ENCODE measurements at places on chromosomes 1 and 21. TPM values are rescaled to one million over a fixed set of nuclear protein-coding genes. Genes with fewer than 3 reads are reported as not detected.

- DNase-seq = no peak
- H3K4me3 ChIP-seq = peak overlapping the region; percentile 41
- peak overlapping the region; percentile 50 for H3K27ac ChIP-seq
- H3K4me1 ChIP-seq = peaks cover 11% of the 10 kb centered on the region
- no peaks in the 10 kb centered on the region for H3K27me3 ChIP-seq
- no peaks in the 10 kb centered on the region for H3K36me3 ChIP-seq
Observed at GRCh38 chr1:1917995-1918900, 831 bp downstream of the TMEM52 start.

DNA sequence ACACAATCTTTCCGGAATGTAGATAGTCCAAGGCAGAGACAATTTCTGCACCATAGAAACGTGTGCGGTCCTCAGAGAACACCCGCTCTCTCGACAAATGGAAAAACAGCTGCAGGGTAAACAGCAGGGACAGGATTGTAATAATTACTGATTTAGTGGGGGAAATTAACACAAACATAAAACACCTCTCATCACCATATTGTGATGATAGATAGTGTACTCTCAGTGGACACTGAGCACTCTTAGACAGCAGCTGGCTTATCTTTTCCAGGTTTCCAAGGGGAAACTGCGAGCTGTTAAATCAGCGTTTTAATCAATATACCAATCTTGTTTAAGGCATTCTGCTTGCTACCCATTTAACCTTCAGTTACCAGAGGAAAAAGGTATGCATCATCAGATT, 277.1 kb downstream of the AKT3 start:
- H3K4me1 ChIP-seq = no peaks in the 10 kb centered on the region
- H3K36me3 ChIP-seq = peaks cover 9% of the 10 kb centered on the region
- H3K27ac ChIP-seq = no peak overlapping the region
- no peaks in the 10 kb centered on the region for H3K27me3 ChIP-seq
- H3K4me3 ChIP-seq = no peak overlapping the region

DNA sequence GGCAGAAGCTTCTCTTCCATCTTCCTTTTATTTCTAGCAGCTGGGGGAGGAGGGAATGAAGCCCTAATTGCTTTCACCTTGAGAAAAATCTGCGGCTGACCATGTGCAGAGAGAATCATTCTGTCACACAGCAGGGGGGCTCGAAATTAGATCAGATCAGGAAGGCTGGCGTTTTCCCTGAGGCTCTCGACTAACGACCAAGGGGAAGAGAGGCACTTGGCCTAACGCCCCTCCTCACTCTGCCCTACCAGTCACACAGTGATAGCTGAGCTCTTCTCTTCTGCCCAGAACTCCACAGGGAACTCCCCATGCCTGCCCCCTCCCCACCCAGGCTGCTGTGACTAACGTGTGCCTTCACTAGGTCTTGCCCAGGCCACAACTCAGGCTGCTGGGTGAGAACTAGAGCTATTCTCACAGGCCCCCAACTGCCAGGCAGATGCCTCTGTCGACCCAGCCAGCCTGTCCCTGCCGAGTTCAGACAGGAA, 26.5 kb upstream of the KHDRBS1 start:
- H3K4me3 ChIP-seq = peak overlapping the region; percentile 14
- no peaks in the 10 kb centered on the region for H3K27me3 ChIP-seq
- H3K27ac ChIP-seq = peak overlapping the region; percentile 10
- peaks cover 25% of the 10 kb centered on the region for H3K4me1 ChIP-seq
- DNase-seq = peak; percentile 8
- no peaks in the 10 kb centered on the region for H3K36me3 ChIP-seq

DNA sequence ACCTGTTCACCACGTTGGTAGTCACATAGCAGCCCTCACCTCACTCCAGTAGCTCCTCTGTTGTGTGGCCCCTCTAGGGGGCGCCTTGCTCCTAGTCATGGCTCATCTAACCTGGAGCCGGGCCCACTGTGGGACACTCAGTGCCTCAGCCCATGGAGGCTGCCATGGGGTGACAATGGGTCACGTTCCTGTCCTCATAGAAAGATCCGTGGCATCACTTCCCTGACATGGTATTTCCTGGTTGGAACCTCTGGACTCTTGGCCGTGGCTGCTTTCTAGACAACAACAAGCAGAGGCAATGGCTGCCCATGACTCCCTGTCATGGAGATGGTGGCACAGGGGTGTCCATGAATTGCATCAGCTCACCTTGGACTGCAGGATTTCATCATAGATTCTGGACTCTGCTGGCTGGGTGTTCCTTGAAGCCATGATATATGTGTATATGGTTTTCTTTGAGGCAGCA, 27.5 kb upstream of the SLAMF6 start:
- no peaks in the 10 kb centered on the region for H3K36me3 ChIP-seq
- peaks cover 5% of the 10 kb centered on the region for H3K27me3 ChIP-seq
- no peak for DNase-seq
- no peak overlapping the region for H3K4me3 ChIP-seq
- H3K4me1 ChIP-seq = no peaks in the 10 kb centered on the region

DNA sequence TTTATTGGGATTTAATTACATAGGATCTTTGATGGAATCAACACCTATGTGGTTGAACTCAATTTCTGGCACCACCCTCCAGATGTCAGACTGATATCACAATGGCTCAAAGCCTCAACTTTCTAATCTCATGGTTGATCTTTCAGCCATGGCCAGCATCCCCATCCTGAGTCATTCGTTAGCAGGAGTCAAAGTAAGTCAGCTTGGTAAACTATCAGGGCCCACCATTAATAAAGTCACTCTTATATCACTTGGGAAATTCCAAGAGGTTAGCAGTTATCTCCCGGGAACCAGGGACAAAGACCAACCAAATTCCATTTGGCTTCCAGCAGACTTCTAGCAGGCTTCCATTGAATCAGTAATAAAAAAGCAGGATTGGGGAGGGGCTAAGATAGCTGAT, 50.7 kb upstream of the TNFSF4 start:
- H3K36me3 ChIP-seq = peaks cover 8% of the 10 kb centered on the region
- H3K4me1 ChIP-seq = no peaks in the 10 kb centered on the region
- no peak overlapping the region for H3K27ac ChIP-seq
- H3K27me3 ChIP-seq = no peaks in the 10 kb centered on the region

DNA sequence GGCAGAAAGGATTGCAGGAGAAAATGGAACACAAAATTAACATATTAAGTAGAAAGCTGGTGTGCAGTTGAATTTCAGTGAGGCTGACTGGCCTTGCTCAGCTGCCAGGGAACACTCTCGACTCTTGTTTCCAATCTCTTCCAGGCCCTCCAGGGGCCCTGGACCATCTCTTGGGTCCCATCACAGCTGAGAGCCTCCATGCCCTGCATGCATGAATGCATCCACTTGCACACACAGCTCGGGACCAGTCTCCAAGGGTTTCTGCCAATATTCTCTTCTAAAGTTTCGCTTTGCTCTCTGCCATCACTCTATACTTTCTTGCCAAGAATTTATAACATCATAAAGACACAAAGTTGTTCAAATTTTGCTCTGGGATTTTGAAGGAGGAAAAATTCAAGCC, 200.3 kb downstream of the DSCAM start:
- no peaks in the 10 kb centered on the region for H3K4me1 ChIP-seq
- H3K36me3 ChIP-seq = peaks cover 3% of the 10 kb centered on the region
- DNase-seq = no peak
- H3K27ac ChIP-seq = no peak overlapping the region

DNA sequence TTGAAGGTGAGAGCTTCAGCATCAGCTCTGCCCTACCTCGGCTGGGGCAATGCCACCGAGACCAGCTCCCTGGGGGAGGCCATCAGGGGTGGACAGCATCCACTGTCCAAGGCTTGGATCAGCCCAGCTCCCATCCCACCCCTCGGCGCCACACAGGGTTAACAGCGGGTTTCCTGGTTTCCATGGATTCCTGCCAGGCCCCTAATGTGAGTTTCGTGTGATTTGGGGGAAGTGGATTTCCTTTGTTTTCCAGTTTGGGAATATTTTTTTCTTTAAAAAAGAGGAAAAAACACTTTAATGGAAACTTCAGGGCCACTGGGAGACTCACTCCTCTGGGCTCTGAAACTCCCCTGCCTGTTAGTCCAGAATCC, 34.3 kb downstream of the CASZ1 start:
- no peaks in the 10 kb centered on the region for H3K36me3 ChIP-seq
- H3K27ac ChIP-seq = no peak overlapping the region
- H3K4me1 ChIP-seq = peaks cover 5% of the 10 kb centered on the region
- H3K27me3 ChIP-seq = peaks cover 28% of the 10 kb centered on the region
- no peak overlapping the region for H3K4me3 ChIP-seq

Gene CITED4
- total RNA-seq = 11.3 TPM

Gene CFAP74
- 0.12 TPM for total RNA-seq

Gene ARPC5
- 94.6 TPM for total RNA-seq

Gene OR2L8
- not detected for total RNA-seq

Data from neural crest cell (in vitro differentiated cells).